ENCODE measurements at places on chromosomes 16 and 17.
A peak's percentile ranks its signal among the peaks of the same experiment; 100 is the strongest.

DNA sequence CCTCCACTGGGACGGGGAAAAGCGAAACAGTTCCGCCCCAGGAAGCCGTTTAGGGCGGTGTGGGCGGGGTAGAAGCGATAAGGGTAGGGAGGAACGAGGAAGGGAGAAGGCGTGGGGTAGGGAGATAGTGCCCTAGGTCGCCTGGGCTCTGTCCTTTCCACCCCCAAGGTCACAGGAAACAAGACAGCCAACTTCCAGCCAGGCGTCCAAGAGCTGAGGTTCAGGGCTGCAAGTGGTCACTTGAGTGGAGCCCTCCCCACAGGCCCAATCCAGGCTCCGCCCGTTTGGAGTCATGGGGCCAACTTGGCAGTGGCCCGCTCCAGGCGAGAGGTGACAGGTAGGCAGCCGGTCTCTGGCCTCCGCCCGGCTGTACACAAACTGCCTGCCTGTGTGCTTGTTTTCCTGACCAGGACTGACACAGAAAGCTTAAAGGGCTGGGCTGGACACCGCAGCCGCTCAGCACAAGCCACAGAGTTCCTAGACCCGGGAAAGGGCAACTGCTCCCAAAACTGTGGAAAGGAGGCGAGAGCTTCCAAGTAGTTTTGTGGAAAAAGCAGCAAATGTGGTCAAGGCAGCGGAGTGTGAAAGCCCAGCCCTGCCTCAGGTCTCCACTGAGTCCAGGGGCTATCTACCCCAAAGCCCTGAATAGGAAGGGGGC is at the start of gene RILP:
TSS of gene RILP (minus strand) at position 23 of the 658 bp plus-strand sequence. CDS start 62 bp downstream, outside the sequence.
- peak; percentile 18 for DNase-seq

GRCh38 chr16:56672761-56673536 is 3.3 kb downstream of the MT1H start:
- no peak for DNase-seq

- DNase-seq = no peak
These were observed 120.3 kb downstream of the AATF start for GRCh38 chr17:37069087-37069486.

DNA sequence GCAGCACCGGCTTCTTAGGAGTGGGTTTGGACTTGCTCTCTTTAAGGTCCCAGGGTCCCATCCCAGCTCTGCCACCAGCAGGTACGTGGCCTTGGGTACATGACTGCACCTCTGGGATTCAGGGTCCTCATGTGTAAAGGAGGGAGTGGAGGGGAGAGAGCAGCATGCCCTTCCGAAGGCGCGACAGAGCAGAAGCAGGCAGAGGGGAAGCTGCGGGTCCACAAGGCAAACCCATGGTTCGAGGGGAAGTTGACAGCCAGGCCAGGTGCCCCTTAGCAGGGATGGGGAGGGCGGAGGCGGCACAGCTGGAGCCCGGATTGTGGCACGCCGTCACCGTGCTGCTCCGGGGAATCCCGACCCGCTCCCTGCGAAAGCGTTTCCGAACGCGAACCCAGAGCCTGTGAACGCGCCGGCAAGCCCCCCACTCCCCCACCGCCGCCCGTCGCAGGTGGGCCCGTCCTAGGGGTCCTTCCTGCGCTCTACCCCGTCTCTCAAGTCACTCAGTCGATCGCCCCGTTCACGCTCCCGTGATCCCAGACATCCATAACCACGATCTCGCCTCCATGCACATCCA is 4.1 kb upstream of the TBX2 start:
- DNase-seq = no peak

DNA sequence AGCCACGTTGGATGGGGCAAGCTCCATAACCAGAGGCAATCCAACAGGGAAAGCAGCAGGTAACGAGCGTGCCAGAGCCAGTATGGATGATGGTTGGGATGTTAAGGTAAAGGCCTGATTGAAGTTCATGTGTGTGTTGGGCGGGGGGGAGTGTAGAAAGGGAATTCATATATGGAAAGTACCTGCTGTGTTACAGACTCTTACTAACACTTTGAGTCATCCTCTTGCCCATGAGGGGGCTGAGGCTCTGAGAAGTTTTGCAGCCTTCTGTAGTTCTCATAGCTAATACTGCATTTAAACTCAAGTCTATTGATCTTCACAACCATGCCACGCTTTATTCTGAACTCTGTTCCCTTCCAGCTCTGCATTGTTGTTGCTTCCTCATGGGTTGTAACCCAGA is 28.5 kb downstream of the SYCE1L start:
- no peak for DNase-seq

GRCh38 chr17:81402530-81402941 is 7.3 kb downstream of the BAHCC1 start:
- DNase-seq = no peak

GRCh38 chr17:61127960-61128359 is 271.7 kb upstream of the TBX2 start:
- DNase-seq = no peak

DNA sequence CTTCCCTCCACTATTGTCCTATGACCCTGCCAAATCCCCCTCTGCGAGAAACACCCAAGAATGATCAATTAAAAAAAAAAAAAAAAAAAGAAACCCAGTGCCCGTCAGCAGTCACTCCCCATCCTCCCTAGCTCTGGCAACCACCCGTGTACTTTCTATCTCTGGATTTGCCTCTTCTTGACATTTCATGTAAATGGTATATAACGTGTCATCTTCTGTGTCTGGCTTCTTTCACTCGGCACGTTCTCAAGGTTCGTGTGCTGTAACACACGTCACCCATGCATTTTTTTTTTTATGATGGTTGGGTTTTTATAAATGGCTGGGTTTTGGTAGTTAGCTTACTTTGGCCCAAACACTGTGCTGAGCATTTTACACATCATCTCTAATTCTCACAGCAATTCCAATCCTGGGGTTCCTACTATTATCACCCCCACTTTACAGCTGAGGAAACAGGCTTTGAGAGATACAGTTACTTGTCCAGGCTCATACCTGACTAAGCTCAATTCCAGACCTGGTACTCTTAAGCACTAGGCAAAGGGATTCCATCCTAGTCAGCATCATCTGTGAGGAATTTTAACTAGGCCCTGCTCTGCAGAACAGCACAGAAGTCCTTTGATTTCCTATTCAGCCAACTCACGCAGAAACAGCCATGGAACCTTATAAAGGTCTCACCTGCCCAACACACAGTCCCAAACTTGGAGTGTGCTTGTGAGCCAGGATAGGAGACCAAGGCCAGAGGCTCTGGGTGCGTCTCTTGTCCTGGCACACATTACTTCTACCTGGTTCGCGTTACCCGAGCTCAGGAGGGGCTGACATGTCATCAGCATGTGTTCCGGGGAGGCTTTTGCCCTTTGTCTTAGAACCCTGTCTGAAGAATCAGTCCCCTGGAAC is 11.7 kb downstream of the NDUFAB1 start:
- DNase-seq = no peak

- no peak for DNase-seq
These were observed 6.1 kb upstream of the MXRA7 start for GRCh38 chr17:76716839-76717215.

- no peak for DNase-seq
These were observed 216.4 kb downstream of the KATNIP start for GRCh38 chr16:27766236-27766925.

GRCh38 chr17:40532520-40533253 is 31.3 kb upstream of the TNS4 start:
- no peak for DNase-seq

GRCh38 chr16:79988089-79988488 is 387.6 kb upstream of the MAF start:
- no peak for DNase-seq

GRCh38 chr16:3776316-3776715 is 59.0 kb upstream of the TRAP1 start:
- no peak for DNase-seq

- DNase-seq = no peak
These were observed 9.9 kb downstream of the CYGB start for GRCh38 chr17:76527430-76528111.

GRCh38 chr16:17555176-17555575 is 84.4 kb upstream of the XYLT1 start:
- no peak for DNase-seq

- DNase-seq = no peak
These were observed 17.1 kb downstream of the SPIRE2 start for GRCh38 chr16:89845417-89845816.

GRCh38 chr16:53761962-53762703 is 58.2 kb downstream of the FTO start:
- DNase-seq = no peak

DNA sequence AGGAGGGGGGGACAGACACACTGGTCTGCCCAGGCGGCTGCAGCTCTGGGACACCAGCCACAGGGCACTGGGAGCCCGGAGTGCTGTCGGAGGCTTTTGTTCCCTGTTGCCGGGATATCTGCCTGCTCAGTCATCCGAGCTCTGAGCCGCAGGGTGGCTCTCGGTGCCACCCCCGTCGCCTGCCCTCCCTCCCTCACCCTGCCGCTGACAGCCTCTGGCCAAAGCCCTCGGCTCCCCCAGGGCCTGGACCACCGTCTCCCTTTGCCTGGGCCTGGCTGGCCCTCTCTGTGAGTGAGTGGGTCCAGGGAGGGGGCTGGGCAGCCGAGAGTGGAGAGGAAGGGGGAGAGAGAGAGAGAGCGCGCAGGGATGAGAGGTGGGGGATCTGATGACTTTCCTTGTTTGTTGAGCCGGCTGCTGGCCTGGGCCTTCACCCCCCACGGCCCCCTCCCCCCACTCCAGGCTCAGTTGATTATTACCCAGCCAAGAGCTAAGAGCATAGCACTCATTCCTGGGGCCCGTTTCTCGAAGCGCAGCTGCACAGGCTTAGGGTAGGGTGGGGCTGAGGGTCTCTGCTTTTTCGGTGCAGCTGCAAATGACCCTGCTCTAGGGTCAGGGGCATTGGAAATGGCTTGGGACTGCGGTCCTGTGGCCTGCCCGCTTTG is 2.7 kb downstream of the FOXJ1 start:
- no peak for DNase-seq

DNA sequence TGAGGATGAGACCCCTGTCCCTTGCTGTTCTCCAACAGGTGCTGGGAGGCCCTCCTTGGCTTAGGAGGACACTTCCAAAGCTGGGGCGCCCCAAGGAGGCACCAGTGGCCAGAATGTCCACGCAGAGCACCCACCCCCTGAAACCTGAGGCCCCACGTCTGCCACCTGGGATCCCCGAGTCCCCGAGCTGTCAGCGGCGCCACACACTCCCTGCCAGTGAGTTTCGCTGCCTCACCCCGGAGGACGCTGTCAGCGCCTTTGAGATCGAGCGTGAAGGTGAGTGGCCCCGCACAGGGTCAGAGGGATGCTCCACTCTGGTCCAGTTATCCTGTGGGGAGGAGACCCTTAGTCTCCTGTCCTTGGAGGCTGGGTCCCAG is 1.2 kb downstream of the AANAT start:
- no peak for DNase-seq

DNA sequence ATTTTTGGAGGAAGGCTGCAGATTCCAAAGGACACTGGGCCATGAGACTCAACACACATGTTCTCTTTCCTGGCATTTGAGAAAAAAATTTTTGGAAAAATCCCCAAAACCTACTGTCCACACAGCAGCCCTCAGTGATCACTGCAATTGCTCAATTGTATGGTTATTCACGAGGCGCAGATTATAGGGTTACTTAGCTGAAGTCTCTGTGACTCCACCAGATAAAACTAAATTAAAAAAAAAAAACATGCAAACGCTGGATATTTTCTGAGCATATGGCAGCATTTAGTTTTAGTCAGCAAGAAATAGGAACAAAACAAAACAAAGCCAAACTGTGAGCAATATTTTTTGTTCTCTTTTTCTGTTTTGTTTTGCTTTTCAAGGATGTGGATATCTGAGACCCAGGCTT is 83.8 kb upstream of the FAM20A start:
- DNase-seq = no peak

DNA sequence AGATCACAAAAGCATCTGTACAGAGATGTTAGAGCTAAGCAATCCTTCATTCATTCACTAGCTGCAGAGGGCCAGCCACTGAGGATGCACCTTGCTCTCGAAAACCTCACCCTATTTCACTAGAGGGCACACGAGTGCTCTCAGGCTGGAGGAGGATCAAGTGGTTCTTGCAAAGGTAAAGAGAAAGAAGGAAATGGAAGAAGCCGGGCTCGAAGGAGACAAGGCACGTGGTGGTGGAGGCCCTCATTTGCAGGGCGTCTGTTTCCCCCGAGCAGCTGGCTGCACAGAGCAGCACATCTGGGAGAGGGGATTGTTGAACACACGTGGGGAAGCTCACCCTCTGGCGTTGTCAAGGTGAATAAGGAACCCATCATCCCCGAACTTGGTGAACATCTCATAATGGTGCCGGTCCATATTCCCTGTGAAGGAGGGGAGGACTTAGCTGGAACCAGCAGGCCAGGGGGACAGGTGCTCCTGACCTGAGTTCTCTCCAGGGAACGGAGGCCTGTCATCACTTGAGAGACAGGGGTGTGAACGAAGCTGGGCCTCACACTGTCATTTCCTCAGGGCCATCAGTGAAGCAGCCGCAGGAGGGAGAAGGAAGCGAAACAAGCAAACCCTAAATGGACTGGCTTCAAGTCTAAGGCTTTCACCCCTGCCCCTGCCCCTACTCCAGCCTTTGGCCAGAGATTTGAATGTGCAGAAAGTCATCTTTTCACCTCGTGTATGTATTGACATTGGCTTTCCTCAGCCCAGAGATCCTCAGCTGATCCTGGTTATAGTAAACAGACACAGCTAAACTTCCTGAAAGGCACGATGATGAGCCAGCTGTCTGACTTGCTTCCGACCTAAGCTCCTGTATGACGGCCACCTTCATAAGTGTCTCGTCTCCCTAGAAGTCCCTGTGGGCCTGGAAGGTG is 27.6 kb downstream of the PRKAR1A start:
- no peak for DNase-seq

- no peak for DNase-seq
These were observed 60.5 kb downstream of the CREBBP start for GRCh38 chr16:3819746-3820724.

- DNase-seq = no peak
These were observed 34.4 kb upstream of the MNT start for GRCh38 chr17:2435181-2435741.

DNA sequence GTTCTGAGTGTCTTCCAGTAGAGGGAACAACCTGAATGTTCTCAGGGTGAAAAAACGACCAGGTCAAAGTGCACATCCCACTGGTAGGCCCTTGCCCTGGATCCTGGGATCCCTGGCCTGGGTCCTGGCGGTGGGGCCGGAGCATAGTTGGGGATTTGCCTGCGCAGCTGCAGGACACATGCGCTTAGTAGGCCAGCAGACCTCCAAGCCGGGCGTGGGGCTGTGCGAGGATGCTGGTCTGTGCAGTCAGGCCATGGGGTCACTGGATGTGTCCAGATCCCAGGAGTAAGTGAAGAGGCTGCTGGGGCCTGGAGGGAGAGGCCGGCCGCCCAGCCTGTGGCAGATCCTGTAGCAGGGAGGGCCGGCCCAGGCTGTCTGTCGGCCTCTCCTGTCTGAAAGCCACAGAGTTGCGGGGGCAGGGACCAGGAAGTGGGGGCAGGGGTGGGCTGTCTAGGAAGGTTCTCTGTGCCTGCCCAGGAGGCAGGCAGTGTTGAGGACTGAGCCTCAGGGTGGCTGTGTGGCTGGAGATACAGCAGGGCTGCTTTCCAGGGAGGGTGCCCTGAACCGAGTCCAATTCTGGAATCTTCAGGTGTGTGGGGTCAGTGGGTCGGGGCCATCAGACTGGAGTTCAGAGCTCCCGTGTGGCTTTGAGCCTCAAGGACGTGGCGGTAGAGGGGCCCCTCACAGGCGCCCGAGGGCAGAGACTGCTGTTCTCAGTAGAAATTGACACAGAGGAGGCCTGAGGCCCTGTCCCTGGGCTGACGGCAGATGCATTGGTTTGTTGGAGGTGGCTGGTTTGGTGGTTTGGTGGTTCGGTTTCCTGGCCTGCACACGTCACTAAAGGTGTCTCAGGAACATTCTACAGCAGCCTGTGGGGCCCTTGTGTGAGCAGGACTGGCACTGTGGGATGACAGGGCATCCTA is 17.2 kb upstream of the NUDT16L1 start:
- peak; percentile 51 for DNase-seq
